Omental fat pad (tissue), 4 donors: ENCODE measurements at places on chromosomes 16 and 17.

DNA sequence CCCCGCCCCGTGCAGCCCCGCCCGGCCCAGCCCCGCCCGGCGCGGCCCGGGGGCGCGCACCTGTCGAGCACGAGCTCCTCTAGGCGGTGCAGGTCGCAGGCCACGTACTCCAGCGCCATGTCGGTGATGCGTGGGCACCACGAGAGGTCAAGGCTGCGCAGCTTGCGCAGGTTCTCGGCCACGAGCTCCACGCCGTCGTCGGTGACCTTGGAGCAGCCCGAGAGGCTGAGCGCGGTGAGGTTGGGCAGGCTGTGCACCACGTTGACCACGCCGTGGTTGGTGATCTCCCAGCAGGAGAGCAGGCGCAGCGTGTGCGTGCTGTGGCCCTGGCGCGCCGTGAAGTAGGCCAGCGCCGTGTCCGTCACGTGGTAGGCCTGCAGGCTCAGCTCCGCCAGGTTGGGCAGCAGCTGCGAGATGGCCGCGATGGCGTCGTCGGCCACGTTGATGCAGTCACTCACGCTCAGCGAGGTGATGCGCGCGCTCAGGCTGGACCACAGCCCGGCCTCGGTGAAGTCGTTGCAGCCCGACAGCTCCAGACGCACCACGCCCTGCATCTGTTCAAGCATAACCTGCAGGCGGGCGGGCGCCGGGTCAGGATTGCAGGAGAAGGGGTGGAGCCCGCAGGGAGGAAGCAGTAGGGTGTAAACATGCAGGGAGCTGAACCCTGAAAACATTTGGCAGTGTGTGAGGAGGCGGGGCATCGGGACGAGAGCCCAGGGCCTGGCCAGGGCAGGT is 5.3 kb upstream of the WDR24 start:
- DNase-seq: no peak

DNA sequence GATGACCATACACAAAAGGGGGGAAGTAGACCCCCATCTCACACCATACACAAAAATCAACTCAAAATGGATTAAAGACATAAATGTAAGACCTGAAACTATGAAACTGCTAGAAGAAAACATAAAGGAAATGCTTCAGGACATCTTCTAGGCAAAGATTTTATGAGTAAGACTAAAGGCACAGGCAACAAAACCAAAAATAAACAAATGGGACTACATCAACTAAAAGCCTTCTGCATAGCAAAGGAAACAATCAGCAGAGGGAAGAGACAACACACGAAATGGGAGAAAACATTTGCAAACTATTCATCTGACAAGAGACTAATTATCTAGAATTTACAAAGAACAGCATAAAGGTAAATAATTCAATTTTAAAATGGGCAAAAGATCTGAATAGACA is 152.1 kb downstream of the AXIN2 start:
- no peak for DNase-seq

- DNase-seq: no peak
Observed at GRCh38 chr17:82838386-82839063, 1.3 kb downstream of the ZNF750 start.

GRCh38 chr16:54342966-54343365 is 56.4 kb upstream of the IRX3 start:
- no peak for DNase-seq

GRCh38 chr17:38719943-38720641 is 10.0 kb upstream of the CISD3 start:
- DNase-seq: no peak

DNA sequence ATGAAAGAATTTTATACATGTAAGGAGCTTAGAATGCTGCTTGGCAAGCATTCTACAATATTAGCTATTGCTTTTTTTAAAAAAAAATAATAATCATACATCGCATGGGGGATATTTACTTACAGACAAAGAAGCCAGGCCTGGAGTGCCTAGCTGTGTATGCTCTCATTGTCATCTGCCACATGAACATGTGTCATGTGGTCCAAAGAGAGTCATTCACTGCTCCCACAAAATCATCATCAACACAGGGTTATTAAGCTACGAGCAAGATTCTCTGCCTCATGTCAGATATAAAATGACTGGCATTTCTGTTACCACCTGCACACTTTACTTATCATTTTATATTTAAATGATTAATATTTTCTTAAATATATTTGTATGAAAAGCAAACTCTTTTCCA is 1.9 kb upstream of the MT1E start:
- DNase-seq: no peak

DNA sequence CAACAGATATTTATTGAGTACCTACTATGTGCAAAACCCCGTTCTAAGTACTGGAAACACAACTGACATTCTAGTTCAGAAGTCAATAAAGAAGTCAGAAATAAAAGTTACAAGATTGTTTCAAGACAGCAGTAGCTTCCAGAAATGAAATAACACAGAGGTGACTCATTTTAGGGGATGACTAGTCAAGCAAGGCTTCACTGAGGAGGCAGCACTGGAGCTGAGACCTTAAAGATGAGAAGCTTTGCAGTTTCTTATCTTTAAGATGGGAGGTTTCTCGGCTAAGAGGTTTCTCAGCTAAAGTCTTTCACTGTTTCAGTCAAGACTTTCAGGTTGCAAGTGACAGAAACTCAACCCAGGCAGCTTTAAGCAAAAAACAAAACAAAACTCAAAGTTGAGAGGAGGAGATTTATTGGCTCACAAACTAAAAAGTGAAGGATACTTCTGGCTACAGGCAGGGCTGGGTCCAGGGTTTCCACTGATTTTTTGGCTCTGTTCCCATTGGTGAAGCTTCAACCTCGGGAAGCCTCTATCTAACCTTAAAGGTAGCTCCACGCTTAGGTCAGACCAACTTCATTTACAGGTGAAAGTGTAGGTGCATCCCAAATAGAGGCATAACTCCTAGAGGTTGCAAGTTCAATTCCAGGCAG is 7.4 kb upstream of the MMP2 start:
- DNase-seq: no peak

GRCh38 chr17:65371702-65372101 is 189.7 kb downstream of the AXIN2 start:
- no peak for DNase-seq

- no peak for DNase-seq
Observed at GRCh38 chr16:84178892-84179611, 7.8 kb downstream of the TAF1C start.

- DNase-seq: no peak
Observed at GRCh38 chr17:78834571-78834970, 6.0 kb downstream of the USP36 start.

GRCh38 chr16:11734025-11734652 is 8.5 kb downstream of the TXNDC11 start:
- no peak for DNase-seq

GRCh38 chr16:4966736-4967453 is 8.8 kb downstream of the SEC14L5 start:
- DNase-seq: no peak

DNA sequence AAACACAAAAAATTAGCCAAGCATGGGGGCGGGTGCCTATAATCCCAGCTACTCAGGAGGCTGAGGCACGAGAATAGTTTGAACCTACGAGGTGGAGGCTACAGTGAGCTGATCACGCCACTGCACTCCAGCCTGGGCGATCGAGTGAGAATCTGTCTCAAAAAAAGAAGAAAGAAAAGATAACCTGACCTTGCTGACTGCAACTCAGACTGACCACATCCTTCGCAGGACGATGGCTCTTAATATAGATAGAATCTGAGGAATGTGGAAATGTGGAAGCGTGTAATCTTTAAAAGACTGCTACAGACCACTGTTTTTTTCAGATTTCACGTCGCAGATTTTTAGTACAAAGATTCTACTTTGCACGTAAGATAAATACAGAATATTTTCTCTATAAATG is 37.8 kb downstream of the KLHDC4 start:
- DNase-seq: no peak

DNA sequence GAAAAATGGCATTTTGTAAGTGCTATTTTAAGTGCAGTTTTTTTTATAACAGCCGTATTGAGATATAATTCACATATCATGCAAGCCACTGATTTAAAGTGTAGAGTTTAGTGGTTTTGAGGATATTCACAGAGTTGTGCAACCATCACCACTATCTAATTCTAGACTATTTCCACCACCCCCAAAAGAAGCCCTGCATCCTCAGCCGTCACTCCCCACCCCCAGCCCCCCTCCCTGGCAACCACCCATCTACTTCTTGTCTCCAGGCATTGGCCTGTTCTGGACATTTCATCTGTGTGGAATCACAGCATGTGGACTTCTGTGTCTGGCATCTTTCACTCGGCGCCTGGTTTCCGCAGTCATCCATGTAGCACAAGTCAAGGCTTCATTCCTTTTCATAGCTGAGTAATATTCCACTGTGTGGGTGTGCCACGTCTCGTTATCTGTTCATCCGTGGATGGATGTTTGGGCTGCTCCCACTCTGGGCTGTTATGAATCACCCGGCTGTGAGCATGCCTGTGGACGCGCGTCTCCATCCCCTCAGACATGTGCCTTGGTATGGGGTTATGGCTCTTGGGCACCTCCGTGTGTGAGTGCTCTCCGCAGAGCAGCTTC is 138.4 kb upstream of the CIBAR2 start:
- no peak for DNase-seq

- DNase-seq: no peak
Observed at GRCh38 chr16:85851034-85851785, 47.8 kb upstream of the IRF8 start.

DNA sequence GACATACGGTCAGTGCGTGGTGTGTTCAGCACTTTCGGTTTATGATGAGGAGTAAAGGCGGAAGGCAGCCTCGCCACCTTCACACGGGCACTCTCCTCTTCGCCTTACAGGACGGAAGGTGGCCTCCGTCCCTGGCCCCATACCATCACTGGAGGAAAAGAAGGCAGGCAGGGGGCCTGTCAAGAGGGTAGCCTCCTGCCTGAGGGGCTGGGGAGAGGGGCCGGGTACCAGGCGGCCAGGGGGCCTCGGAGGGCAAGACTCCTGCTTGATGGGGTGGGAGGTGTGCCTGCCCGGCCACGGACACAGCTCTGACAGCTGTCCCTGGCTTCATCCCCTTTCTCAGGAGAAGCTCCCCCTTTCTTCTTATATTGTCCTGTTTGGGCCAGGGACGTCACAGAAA is 15.6 kb upstream of the SLC38A8 start:
- no peak for DNase-seq

DNA sequence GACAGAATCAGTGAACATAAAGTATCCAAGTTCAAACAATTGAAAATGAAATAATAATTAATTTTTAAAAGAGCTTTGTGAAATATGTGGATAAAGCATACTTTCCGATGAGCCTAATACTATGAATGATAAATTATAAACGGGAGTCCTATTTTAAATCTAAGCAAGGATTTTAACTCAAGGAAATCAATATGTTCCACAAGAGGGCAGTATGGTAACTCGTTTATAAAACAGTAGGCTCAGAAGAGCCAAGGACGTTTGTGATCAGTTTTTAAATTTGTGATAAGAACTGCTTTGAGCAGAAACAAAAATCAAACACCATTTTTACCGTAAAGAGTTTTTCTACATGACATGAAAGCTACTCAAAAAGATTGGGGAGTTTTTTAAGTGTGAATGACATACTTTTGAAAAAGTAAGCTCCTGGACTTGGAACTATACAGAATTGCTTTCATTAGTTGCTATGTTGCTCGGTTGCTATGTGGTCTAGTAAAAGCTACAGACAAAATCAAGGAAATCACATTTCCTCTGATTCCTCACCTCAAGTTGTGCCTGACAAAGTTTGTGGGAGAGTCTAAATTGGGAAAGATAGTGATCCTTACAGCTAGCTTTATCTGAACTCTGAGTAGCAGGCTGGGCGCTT is 11.8 kb upstream of the TEKT1 start:
- DNase-seq: no peak

DNA sequence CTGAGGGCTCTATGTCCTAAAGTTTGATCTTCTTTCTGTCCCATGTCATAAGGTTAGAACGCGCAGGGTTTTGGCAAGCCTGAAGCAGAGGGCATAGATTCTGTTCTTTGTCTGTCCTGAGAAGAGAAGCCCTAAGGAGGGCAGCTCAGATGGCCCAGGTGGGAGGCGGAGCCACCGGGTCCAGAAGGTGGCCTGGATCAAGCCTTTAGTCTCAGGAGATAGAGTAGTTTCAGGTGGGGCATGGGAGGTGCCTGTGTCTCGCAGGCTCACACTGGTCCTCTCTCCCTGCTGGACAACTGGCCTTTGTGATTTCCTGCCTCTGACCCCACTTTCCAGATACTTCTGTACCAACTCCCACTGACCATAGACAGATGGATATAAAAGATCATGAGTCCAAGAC is 44.2 kb upstream of the DNAJA2 start:
- DNase-seq: no peak

- no peak for DNase-seq
Observed at GRCh38 chr16:47129755-47130435, 13.8 kb downstream of the NETO2 start.

DNA sequence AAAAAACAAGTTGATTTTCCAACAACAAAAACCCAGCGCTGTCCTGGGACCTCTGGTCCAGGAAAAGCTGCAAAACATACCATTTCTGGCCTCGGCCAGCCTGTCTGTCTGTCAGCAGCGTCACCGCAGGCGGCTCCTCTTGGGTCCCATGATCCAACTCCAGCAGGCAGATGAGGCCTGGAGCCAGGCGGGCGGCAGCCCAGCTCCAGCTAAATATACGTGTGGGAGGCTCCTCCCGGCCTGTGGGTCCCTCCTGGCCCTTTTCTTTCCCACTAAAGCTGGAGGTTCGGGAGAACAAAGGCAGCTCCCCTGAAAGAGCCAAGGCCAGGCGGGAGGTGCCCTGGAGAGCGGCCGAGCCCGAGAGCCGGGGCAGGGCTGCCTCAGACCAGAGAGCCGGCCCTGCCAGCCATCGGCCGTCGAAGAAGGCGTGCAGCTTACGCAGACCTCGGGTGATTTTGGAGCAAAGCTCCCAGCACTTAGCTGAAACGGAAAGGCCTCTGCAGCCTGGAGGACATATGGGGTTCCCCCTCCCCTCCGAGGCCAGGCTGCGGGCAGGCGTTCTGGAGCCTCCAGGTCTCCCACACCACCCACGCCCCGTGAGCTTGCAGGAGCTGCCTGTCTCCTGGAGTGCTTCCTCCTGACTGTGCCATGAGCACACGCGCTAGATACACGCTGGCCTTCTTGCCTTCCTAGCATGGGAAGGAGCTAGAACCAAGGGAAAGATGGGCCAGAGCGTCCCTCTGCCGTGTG is 19.9 kb upstream of the JPH3 start:
- DNase-seq: no peak

DNA sequence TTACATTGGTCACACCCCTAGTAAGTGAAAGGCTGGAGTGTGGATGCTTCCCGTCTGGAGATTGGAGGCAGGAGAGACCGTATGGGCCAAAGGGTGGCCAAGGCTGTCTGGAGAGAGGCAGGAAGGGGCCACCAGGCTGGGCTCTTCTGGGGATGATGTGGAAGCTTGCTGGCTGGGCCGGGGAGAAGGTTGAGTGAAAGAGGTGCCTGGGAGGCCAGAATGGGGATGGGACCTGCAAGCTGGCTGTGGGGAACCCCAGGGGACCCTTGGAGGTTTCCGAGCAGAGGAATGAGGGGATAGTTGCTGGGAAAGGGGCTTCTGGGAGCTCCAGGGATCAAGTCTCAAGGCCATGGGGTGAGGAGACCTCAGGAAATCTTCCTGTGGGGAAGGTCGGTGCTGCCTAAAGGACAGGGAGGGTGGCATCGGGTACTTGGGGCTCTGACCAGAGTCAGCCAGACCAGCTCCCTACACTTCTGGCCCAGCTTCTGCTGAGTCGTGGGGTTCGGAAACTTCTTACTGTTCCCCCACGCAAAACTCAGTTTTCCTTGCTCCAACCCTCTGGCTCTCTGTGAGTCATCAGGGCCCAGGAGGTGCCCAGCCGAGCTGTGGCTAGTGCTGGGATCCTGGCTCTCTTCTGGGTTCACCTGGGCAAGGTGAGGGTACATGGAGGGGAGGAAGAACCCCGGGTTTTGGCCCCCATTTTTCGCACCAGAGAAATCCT is 3.1 kb downstream of the MRC2 start:
- no peak for DNase-seq
